ENCODE measurements at places on chromosomes 12 and 14.

- DNase-seq, result no peak
Measured at GRCh38 chr12:56020423-56021184, at the start of gene IKZF4. Gene IKZF4 (plus strand): TSS chr12:56021043. CDS start chr12:56021494, 451 bp downstream.

DNA sequence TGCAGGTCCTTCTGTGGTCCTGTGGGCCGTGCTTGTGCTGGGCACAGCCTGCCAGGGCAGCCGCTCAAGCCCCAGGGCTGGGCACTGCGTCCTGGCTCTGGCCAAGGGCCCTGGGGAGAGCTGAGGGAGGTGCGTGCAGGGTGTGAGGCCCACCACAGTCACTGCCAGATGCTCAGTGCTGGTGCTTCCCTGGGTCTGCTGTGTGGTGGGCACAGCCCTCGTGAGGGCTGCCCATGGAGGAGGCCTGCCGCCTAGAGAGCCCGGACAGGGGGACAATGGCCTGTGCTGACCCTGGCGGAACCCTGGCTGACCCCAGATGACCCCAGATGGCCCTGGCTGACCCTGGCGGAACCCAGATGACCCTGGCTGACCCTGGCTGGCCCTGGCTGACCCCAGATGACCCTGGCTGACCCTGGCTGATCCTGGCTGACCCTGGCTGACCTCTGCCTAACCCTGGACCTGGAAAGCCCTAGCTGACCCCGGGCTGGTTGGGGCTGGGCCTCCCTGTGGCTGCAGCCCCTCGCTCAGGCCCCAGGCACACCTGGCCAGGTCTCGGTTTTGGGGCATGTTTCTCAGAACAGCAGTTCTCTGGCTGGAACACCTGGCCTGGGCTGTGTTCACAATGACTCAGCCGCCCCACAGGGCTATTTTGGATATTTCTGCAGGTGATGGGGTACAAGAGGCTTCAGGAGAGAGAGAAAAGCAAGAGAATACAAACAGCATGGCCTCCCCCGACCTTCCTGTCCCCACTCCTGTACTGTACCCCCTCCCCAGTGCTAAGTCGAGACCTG, 55.4 kb downstream of the TMEM121 start:
- DNase-seq, result no peak

- no peak for DNase-seq
Measured at GRCh38 chr12:105289114-105289904, 41.2 kb upstream of the C12orf75 start.

GRCh38 chr14:51977075-51977474, 12.3 kb upstream of the RTRAF start:
- no peak for DNase-seq

DNA sequence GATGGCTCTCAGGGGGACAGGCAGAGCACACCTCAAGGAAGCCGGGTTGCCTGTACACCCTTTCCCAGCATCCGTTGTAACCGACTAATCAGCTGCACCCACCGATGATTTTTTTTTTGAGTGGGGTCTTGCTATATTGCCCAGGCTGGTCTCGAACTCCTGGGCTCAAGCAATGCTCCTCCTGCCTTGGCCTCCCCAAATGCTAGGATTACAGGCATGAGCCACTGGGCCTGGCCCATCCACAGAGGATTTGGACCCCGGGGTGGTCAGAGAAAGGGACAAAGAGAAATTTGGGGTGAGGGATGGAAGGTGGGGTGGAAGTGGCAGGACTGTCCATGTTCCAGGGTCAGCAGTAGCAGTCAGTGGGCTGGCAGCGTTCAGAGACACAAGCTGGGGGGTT, 43.3 kb upstream of the PPP1CC start:
- DNase-seq, result no peak

DNA sequence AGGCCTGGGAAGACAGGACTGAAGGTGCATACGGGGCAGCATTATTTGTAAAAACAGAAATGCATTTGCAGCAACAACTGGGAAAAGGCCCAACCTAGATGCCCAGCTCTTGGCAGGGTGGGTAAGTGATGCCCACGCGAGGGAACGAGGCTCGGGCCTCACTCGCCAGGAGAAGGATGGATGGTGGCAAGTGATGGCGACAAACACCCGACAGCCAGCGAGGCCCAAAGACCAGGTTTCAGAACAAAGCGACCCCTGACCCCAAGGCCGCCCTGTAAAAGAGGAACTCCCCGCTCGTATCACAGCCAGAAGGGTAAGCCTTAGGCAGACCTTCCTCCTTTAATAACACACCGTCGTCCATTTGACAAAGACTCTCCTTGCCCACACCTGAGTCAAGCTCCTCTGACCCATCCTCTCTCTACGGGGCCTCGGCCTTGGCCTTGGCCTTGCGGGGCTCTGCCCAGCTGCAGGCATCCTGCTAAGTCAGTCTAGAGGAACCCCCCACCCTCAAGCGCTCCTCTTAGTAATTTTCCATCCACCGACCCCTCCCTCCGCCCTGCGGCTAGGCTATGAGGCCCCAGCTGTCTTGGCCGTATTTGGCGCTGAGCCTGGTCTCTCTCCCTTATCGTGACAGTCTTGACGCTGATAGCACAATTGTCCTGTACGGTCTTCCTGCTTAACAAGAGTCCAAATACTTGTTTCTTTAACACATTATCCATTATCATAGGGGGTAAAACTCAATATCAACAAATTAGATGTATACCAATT, 80.2 kb downstream of the NCOR2 start:
- no peak for DNase-seq

GRCh38 chr12:51827925-51828818, 20.3 kb downstream of the FIGNL2 start:
- DNase-seq, result no peak

DNA sequence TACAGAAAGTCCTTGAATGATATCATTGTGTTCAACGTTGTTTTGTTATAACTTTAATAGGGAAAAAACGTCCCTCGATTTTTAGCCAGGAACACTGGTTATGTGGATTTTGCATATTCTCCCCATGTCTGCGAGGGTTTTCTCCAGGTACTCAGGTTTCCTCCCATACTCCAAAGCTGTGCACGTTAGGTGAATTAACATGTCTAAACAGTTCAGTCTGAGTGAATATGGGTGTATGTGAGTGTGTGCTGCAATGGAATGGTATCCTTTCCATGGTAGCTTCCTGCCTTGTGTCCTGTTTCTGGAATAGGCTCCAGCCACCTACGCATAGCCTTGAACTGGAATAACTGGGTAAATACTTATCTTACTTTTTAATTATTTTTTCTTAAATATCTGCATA, 810.8 kb upstream of the ATXN7L3B start:
- DNase-seq, result no peak

- DNase-seq, result no peak
Measured at GRCh38 chr14:23577004-23577681, 1.4 kb downstream of the JPH4 start.

DNA sequence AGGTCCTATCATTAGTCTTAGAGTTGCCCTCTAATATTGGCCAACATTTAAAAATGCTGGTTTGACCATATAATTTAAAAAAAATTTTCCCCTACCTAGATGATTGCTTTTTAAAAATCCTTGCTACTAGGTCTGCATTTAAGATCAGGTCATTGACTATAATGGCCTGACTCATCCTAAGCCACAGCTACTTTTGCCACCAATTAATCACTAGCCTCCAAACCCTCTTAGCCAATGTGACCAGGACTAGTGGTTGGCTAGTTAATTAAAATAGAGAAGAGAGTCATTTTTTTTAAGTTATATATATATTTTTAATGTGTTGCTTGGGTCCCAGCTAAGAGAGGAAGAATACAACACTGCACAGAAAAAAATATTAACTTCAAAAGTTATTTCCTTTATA, 57.5 kb downstream of the SOS2 start:
- no peak for DNase-seq

- no peak for DNase-seq
Measured at GRCh38 chr14:67418401-67419191, 6.6 kb upstream of the PLEK2 start.

- no peak for DNase-seq
Measured at GRCh38 chr14:98070536-98070935, 1201.5 kb downstream of the BCL11B start.

DNA sequence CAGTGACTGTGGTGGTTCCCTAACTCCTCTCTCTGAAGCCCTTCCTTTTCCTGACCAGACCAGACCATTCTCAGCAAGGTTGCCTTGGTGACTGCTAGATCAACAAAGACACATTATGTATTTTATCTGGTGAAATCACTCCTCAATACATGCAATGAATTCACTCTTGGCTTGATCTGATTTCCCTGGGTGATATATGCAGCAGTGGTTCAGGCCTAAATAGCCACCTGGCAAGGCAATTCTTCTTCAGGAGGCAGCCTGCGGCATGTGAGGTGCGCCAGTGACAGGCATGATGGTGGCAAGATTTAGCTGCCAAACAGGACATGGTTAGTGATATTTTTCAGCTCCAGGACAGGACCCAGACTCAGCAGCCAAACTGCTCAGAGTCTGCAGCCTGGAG, 350.3 kb upstream of the CCDC196 start:
- DNase-seq, result no peak
